ENCODE measurements at places on chromosomes 2 and 18.
A peak's percentile ranks its signal among the peaks of the same experiment; 100 is the strongest.

DNA sequence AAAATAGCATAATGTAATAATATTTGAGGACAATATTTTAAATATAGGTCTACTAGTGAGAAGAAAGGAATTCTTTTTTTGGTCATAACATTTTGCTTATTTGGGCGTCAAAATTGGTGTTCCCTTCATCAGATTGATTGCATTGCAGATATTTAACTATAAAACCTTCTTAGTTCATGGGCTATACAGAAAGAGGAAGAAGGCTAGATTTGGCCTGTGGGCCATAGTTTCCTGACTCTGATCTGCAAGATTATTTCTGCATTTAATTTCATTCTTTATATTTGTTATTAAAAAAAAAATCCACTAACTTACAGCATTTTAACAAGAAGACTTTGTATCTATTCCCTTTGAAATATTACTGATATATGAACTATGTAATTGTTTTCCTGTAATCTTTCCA is 31.9 kb downstream of the PIKFYVE start:
- no peak for DNase-seq

GRCh38 chr18:32577561-32577960 is 106.9 kb upstream of the GAREM1 start:
- DNase-seq: no peak

- DNase-seq: no peak
Observed at GRCh38 chr2:222805591-222806304, 55.1 kb upstream of the ACSL3 start.

DNA sequence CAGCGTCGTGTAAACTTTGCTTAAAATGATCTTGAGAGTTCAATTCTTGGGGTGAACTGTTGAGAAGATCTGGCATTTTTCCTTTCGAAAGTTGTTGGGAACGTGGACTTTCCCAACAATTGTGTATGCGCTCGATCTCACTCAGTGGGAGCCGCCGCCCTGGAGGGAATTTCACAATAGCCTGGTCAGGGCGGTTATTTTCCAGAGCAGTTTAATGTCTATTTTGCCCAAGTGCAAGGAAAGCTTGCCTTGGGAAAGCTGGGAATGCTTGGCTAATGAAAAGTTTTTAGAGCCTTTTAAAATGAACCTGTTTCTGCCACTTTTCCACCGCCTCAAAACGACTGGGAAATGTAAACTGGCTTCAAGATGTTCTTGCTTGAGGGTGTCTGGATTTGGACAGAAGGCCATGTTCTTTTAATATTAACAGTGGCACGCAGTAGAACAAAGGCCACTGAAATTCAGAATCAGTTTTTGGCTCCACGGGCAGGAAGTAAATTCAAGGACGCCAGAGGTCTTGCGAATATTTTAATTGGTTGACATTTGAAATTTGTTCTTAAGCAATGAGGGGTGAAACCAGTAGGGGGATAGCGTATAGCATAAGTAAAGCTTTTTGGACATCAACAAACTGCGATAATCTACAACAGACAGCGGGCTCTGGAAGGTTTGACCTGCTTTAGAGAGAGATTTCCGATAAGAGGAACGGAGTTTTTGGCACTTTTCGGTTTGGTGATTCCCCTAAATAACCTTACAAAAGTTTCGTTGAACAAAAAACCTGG is 1.2 kb downstream of the CFLAR start:
- DNase-seq: peak; percentile 37

- no peak for DNase-seq
Observed at GRCh38 chr2:36409935-36410334, 54.4 kb downstream of the CRIM1 start.

GRCh38 chr2:144702051-144702450 is 182.1 kb upstream of the ZEB2 start:
- no peak for DNase-seq

DNA sequence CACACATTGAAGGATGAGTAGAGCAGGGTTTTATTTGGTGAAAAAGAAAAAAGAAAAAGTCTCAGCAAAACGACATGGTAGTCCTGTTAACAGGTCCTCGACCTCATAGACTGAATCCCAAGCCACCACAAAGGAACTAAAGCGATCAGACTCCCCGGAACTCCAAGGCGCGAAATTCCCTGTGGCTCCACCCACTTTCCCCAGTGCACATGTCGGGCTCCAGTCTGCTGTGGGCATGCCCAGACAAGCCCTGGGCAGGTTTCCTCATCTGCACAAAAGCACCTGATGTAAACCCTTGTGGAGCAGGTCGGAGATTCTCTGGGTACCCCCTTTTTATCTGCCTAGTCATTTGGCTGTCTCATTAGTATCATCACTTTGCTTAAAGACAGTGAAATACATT is 170.7 kb upstream of the FSIP2 start:
- DNase-seq: no peak

DNA sequence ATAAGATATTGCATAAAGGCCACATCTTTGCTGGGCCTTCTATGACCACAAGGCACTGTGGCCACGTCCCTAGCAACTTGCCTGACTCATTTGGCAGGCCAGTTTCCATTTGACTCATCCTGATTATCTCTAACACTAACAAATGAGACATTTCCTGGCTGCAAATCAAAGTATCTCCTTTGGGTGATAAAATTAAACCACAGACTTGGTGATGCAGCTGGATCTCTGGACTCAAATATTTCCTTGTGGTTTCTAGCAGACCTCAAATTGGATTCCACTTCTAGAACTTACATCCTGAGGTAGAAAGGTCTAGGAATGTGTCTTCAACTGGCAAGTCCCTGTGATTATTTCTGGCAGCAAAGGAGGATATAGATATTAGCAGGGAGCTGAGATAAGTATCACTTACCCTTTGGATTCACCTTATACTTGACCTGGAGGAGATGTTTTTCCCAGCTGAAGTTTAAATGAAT is 167.9 kb upstream of the NXPH2 start:
- no peak for DNase-seq

GRCh38 chr2:133486771-133487191 is 81.5 kb downstream of the NCKAP5 start:
- DNase-seq: no peak

DNA sequence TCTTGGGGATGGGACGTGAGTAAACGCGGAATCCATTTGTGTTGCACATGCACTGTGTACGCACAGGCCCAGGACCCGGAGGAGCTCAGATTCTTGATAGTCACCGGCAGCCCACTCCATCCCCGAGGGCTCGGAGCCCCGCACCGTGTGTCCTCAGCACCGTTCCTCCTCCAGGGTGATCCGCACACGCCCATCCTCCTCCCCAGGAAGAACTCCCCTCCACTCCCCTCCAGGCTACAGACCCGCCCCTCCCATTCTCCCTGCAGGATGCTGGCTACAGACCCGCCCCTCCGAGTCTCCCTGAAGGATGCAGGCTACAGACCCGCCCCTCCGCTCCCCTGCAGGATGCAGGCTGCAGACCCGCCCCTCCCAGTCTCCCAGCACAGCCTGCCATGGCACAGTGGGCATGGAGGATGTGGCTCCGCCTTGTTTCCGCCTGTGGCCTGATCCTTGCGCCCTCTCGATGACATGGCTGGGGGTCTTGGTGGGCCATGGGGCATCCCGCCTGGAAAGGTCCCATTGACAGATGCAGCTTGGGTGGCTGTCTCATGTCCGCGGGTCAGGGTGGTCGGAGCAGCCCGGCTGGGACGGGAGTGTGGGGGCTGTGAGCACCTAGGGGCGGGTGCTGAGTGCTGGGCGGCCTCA is 14.1 kb downstream of the CTDP1 start:
- no peak for DNase-seq

- no peak for DNase-seq
Observed at GRCh38 chr18:69494841-69495240, 94.2 kb downstream of the DOK6 start.

GRCh38 chr2:205898744-205899143 is 187.2 kb downstream of the INO80D start:
- DNase-seq: no peak

- no peak for DNase-seq
Observed at GRCh38 chr2:172734711-172735581, 699 bp upstream of the RAPGEF4 start.

DNA sequence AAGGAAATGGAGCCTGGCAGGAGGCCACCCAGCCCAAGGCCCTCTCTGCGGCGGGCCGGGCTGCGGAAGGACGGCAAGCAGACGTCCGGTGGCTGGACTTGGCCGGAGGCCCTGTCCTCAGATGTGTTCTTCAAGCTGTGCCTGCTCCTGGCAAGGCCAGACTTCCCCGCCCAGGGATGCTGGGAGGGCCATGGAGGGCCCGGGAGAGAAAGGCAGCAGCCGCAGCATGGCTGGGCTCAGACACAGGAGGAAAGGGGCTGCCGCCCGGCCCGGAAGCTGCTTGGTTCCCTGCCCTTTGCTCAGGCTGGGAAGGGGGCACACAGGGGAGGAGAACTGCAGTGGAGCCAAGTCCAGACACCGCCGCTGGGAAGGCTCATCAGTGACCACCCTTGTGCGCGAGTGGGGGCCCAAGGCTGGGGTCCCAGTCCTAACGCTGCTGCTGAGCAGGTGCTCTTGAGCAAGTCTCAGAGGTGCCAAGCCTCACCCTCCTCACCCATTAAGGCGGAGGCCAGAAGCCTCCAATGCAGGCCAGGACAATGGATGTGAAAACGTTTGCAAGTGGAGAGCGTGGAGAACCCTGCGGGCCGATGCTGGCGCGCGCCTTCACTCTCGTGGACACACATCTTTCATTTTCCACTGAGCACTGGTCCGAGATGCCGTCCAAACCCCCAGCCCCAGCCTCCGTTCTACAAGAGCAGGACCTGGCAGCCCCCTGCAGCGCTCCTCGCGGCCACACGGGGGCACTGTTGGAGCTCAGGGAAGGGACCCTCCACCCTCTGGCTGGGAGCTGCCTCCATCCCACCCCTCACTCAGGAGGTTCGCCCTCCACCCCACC is 7.9 kb downstream of the CROCC2 start:
- DNase-seq: peak; percentile 36

- DNase-seq: no peak
Observed at GRCh38 chr2:67259556-67260342, 137.4 kb upstream of the ETAA1 start.

DNA sequence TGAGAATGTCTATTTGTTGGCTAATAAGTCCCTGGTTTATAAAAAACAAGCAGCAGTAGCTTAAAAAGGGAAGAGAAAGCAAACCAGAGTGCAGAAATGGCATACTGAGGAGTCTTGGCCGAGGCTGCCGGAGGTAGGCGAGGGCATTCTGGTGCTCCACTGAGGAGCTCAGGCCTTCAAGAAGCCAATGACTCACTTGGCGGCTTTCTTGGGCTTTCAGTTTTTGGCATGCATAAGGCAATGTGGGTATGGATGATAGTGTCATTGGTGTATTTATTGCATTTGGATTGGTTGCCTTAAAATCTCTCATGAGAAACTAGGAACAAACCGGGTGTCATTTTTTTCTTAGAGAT is 119.6 kb upstream of the ARL5A start:
- DNase-seq: peak; percentile 47

DNA sequence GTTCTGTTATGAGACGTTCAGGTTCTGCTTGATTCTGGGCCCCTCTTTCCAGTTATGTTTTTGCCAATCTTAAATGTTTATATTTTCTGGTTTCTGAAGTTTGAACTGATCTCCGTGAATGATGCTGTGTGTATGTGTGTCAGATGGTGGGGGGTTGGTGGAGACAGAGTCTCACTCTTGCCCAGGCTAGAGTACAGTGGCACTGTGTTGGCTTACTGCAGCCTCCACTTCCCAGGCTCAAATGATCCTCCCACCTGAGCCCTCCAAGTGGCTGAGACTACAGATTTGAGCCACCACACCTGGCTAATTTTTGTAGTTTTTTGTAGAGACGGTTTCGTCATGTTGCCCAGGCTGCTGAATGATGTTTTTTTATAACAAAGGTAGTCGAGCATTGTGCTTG is 45.9 kb downstream of the PSMD14 start:
- DNase-seq: no peak

- DNase-seq: no peak
Observed at GRCh38 chr2:201357221-201357620, at the start of gene FLACC1. Gene FLACC1 (minus strand): TSS chr2:201357345. CDS start chr2:201351404, 5,941 bp downstream.

GRCh38 chr2:210442878-210443277 is 33.7 kb downstream of the LANCL1 start:
- no peak for DNase-seq

- no peak for DNase-seq
Observed at GRCh38 chr2:172179045-172179701, 76.5 kb upstream of the DLX2 start.

GRCh38 chr2:100747551-100747950 is 72.4 kb upstream of the NPAS2 start:
- no peak for DNase-seq

DNA sequence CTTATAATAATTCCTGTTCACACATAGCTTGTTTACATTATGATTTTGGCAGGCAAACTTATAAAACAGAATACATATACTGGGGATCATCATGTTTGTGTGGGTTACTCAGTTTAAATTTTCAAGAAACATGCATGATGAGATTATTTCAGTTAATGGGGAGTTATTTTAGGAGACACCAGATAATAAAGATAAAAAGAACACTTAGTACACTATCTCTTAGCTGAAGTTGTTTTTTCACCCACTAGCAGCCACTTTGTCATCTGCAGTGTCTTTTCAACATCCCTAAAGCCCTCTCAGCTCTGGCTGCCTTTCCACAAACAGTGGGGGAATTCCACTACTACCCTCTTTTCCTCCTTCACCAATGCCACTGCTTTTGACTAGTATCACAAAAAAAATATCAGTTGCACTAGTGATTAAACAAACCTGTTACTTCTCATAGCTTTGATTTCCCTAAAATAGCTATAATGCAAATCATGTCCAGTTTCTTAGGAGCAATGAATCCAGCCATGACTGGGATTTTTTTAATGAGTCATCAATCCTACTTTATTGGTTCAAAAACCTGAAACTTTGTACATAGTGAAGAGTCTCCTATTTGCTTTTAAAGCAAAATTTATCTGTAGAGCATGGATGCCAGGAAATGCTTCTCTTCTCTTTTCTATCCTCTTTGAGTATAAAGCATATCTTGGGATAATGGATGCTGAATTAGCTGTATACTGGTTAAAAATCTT is 156.7 kb upstream of the TFPI start:
- DNase-seq: no peak

- no peak for DNase-seq
Observed at GRCh38 chr2:190545555-190546385, 11.2 kb upstream of the NEMP2 start.

DNA sequence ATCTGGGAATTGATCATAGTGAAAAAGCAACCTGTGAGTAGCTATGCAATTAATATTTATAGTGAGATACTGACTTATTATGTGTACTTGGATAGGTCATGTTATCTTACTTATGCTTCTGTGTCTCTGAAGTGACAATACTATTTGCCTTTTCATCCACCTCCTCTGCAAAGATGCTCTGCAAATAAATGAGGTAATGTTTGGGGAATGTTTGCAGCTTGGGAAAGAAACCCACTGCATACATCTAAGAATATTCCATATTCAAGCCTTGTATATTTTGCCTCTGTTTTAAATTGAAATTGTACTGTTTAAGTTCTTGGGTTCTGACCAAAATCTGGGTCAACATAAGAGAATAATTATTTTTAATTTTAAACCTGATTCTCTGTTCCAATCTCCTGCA is 217.4 kb upstream of the DTNA start:
- DNase-seq: no peak

- DNase-seq: no peak
Observed at GRCh38 chr18:46497129-46497528, 159.9 kb downstream of the LOXHD1 start.

DNA sequence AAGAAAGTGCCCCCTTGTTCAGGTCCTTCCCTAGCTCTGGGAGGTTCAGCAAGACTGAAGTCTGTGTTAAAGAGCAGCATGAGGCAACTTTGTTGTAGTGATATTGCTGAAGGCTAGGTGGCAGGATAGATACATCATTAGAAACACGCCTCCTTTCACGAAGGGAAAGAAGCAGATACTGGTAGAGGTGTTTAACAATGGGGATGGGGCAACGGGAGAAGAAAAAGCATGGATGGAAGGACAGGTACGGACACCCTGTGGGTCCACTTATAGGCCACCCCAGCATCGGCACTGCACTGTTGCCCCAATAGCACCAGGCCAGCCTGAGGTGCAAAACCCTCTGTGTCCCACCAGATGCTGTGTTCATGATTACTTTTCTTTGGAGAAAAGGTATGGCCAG is 3.5 kb upstream of the IGFBP5 start:
- DNase-seq: no peak
